ENCODE measurements at places on chromosomes 7 and 10. TPM values are rescaled to one million over a fixed set of nuclear protein-coding genes. Genes with fewer than 3 reads are reported as not detected.

- no peak for DNase-seq
Measured at GRCh38 chr10:20004087-20004523, 187.9 kb downstream of the PLXDC2 start.

DNA sequence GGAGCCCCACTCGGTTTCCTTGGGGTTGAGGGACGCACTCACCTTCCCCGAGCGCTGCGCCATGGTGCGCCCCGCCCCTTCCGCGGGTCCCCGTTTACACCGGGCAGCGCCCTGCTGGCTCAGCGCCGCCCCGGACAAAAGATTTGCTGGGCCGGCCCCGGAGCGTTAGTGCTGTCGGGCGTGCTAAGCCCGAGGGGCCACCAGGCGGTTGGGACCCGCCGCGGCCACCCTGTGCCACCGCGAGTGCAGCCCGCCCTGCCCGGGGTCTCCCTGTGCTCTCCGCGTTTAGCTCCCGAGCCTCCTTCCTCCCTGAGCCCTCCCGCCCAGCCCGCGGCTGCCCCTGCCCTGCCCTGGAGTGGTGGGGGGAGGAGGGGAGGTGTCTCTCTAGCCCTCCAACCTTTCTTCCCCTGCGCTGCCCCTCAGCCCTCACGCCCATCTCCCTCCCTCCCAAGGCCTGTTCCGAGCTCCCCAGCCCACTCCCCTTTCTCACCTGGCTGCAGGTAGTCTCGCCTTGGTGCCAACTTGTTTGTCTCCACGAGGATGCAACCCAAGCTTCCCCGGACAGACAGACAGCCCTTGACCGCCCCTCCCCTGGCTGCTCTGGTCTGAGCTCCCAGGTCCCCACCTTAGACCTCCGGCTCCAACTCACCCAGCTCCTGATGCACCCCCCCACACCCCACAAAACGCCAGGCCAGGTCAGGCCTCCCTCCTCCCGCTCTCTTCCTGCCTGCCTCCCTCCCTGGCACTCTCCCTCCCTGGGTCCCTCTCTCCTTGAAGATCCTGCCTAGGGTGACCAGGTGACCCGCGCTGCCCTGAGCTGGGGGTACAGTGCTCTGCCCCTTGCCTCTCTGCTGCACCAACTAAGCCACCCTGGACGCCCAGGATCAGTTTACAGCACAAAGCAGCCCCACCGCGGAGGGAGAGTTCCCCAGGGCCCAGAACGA lies at the start of gene CRYGN:
Gene CRYGN (minus strand): TSS at position 287 of the 944 bp plus-strand sequence. CDS start 224 bp downstream, at position 63.
- no peak for DNase-seq

- no peak for DNase-seq
Measured at GRCh38 chr7:157297185-157297584, 39.6 kb upstream of the DNAJB6 start.

DNA sequence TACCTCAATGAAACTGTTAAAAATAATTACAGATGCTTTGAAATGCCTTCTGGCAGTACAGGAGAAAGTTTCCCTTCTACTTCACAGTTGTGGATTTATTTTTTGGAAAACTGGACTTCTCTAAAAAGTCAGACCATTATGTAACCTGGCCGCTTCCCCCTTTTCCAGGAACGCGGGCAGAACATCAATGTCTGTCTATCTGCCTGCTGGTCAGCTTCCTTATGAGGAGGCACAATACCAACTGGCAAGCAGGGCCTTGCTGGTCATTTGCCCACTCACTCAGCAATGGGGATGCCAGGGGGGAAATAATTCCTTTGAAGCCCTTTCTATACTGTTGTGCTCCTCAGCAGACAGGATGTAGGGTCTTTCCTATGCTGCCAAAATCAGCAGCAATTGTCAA lies 22.5 kb upstream of the ADRB1 start:
- DNase-seq, result no peak

RNF133 gene
- total RNA-seq, result 1.7 TPM

ADGRA1 gene
- not detected for total RNA-seq

GPR22 gene
- not detected for total RNA-seq

TMEM176A gene
- total RNA-seq, result 105 TPM

ZFAND4 gene
- 12.6 TPM for total RNA-seq

GRCh38 chr10:99906470-99906869 lies 103.3 kb downstream of the DNMBP start:
- no peak for DNase-seq

- no peak for DNase-seq
Measured at GRCh38 chr10:78542141-78542489, 508.5 kb downstream of the RPS24 start.

DNA sequence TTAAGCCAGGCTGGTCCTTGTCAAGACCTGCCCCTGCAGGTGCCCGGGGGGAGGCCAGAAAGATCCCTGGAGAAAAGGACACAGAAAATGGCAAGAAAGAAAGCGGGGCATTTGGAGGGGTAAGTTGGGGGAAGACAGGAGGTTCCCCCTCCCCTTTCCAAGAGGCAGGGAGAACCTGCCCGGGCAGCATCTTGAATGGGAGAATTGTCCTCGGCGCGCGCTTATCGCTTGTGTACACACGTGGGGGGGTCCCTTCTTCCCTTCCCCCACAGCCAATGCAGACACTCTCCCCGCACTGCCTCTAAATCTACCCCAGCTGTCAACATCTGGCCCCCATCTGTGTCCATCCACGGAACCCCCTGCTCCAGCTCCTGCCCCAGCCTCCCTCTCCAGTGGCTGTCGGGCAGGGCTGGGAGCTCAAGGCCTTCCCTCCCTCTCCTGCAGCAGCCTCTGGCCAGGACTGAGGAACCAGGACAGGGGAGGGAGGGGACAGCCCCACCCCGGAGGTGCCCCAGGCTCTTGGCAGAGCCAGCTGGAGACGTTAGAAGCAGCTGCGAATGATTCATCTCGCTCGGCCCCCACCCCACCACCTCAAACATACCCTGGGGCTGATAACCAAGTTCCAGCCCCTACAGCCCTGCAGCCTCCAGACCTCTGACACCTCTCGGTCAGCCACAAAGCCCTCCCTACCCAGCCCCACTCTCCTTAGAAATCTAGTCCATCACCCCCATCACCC lies 25.3 kb downstream of the EPHB4 start:
- DNase-seq, result no peak

GRCh38 chr10:91552274-91553095 lies 80.4 kb downstream of the PPP1R3C start:
- no peak for DNase-seq

DNA sequence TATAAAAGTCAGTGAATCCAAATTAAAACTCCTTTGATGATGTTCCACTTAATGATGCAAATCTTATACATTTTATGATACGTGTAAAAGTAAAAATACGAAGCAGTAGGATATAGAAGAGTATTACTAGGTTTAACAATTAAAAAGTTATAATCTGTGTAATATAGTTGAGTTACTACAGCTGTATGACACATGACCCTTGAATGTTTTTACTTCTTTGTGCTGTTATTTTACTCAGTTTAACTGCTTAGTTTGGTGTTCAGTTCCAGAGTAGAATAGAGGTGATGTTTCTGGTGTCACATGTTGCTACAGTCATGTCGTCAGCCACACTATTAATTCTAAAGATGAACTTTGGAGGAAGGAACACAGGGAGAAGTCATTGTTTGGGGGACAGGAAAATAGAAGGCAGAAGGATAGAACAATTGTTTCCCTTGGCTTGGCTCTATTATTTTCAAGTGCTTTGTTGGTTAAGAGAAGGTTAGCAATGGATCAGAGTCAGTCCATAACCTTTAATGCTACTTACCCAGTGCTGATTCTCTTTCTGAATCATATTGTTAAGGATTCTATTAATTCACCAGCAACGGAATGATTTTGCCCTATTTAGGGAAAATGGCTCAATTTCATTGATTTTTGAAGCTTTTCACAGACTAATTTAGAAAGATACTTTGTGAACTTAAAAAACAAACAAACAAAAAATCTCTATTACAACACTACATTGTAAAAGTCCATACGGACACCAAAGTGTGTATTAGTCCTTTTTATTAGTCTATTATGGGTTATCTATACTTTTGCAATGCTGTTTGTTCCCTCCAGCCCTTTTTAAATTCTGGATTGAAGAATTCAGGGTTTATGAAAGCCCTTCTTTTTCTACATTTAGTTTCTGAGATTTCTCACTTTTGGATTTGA lies 73.4 kb downstream of the CPED1 start:
- no peak for DNase-seq

- DNase-seq, result no peak
Measured at GRCh38 chr10:101090597-101090996, 28.8 kb downstream of the KAZALD1 start.
